ENCODE measurements at places on chromosomes 2 and 18. TPM values are rescaled to one million over a fixed set of nuclear protein-coding genes. Genes with fewer than 3 reads are reported as not detected.

The PDK1 gene
- 7.2 TPM for total RNA-seq

The DYNAP gene
- not detected for total RNA-seq

The DSC2 gene
- 1.6 TPM for total RNA-seq

The RAX gene
- total RNA-seq: not detected

The USP40 gene
- total RNA-seq: 36.4 TPM

The FZD7 gene
- 37.8 TPM for total RNA-seq

The ITGB1BP1 gene
- total RNA-seq: 98.0 TPM
